ENCODE measurements at places on chromosomes 11 and 22.

DNA sequence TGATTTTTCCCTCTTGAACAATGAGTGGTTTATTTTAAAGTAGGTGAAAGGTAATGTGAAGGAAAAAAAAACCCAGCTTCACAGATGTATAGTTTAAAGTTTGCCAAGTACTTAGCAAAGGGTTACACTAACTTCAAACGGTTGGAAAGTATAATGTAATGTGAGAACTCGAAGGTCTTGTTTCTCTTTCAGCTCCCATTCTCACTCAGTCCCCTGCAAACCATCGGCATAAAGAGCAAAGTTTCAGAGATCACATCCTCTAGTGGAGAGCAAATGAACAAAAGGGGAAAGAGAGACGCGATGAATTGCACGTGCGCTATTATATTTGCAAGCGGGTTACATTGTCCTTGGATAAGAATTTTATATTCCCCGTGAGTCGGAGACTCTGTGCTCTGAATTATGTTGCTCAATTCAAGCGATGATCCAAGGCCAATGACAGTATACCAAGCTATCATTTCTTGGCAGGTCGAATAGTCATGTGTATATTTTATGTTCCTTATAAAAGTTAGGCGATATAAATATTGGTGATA lies 37.6 kb upstream of the BIRC3 start:
- no peak for DNase-seq

GRCh38 chr22:30305519-30305905 lies 16.2 kb upstream of the CASTOR1 start:
- DNase-seq = no peak

- DNase-seq = no peak
Measured at GRCh38 chr11:119431523-119431922, 8.6 kb upstream of the THY1 start.

- DNase-seq = no peak
Measured at GRCh38 chr22:25748140-25748539, 6.2 kb downstream of the MYO18B start.

DNA sequence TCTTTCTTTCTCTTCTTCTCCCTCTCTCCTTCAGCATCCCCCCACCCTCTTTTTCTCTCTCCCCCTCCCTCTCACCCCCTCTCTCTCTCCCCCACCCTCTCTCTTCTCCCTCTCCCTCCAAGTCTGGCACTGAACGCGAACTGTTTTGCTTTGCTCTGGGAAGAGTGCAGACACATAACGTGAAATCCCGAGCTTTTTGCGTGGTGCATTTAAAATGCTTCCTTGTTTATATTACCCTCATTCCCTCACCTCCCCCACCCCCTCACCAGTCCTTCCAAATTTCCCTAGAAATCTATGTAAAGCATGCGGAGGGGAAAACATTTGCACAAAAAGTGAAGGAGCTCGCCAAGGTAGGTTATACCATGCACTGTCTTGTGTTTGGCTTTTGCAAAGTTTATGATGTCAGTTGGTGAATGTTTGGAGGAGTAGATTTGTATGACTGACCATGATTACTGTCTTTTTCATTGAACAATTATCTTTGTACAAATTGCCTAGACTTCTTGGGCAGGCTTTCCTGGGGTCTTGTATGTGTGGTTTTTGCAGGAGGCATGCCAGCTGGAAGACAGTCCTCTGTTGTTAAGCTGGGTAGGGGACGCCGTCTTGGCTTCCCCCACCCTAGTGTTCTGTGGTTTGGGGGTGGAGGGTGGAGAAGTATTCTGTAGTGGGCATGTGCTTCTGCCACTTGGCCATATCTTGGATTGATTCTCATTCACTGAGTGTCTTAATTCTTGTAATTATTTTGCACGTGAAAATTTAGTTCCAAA lies 123.7 kb upstream of the HSD17B12 start:
- DNase-seq = no peak
